ENCODE measurements at places on chromosomes 4 and X.
A peak's percentile ranks its signal among the peaks of the same experiment; 100 is the strongest.

DNA sequence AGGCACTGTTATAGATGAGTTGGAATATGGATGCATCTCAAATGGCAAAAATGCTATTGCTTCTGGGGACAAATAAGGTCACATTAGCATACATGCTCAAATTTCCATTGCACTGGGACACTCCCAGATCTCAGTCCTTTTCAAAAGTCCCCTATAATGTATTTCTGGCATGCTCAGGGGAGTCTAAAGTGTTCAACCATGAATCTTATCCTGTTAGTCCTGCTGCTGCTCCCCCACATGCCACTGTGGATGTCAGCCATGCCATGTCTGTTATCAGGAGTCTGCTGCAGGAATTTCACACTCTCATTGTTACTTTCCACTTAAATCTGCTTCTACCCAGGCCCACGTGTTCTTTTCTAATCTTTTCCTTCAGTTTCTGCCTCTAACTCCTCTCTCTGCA, 1000.6 kb downstream of the CCSER1 start:
- no peak for DNase-seq

DNA sequence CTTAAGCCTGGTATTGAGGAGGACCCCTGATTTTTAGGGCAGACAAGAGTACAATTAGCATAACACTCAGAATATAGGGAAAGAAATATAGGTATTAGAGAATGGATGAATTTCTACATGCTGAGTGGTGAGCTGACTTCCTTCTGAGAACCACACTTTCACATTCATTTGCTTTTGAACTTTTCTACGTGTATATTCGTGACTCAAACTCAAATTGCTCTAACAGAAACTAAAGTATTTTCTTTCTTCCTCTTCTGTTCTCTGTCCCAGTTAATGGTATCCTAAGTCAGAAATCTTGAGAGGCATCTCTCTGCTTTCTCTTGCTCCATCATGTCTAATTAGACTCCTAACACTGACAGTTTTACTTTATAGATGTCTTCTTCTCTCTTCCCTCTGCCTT, 103.2 kb upstream of the CITED1 start:
- no peak for DNase-seq

DNA sequence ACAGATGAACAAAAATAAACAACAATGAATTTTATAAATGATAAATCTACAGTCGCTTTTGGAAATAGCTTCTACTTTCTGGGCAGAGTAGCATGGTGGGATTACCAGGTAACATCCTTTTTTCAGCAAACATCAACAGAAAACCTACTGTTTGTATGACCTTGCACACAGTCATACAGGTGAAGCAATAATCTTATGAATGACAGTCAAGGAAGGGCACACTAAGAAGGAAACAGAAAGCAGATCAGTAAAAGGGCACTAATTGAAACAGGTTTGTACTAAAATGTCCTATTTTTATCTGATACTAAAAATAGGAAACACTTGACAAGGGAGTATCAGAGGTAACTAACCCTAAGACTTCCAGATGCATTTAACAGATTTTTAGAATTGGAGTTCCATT, 108.9 kb downstream of the DLG3 start:
- DNase-seq, result no peak

DNA sequence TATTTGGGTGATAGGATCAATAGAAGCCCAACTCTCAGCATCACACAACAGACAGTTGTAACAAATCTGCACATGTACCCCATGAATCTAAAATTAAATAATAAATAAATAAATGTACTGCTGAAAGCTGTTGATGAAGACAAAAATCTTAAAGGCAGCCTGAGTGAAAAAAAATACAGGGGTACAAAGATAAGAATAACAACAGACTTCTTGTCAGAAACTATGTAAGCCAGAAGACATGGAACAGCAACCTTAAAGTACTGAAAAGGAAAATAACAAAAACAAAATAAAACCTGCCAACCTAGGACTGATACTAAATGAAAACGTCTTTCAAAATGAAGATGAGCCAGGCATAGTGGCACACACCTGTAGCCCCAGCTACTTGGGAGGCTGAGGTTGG, 25.0 kb upstream of the PDLIM5 start:
- no peak for DNase-seq

GRCh38 chrX:101973066-101973465, 41.2 kb upstream of the ZMAT1 start:
- DNase-seq, result no peak

DNA sequence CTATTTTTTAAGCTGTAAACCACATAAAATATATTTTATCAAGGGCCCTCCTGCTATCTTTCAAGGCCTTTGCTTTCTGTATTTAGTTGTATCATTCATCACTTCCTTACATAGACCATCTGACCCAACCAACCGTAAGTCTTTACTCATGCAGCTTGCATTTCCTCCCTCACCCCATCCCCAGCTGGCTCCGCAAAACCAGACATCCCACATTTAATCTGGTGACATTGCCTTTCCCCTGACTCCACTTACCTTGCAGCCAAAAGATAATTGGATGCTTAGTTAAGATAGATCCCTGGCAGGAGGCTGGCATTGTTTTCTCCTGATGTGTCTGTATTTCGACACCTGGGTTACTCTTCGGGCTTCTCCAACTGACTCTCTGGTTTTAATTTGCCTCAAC, 183.7 kb upstream of the LDB2 start:
- no peak for DNase-seq

DNA sequence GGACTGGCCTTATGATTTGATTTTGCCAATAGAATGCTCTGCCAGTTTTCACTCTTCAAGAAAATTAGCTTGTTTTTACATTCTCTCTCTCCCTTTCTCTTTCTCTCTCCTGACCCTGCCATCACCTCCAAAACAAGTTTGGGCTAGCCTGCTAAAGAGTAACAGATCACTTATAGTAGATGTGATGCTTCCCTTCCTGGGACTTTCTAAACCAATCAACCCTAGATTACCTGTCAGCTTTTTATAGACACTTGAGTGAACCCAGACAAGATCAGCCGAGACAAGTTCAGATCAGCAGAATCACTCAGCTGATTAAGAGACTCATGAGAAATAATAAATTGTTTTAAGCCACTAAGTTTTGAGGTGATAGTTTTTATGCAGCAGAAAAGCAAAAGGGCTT, 521.2 kb downstream of the ANKRD50 start:
- no peak for DNase-seq

GRCh38 chr4:79182209-79182608, 143.7 kb downstream of the NAA11 start:
- no peak for DNase-seq

DNA sequence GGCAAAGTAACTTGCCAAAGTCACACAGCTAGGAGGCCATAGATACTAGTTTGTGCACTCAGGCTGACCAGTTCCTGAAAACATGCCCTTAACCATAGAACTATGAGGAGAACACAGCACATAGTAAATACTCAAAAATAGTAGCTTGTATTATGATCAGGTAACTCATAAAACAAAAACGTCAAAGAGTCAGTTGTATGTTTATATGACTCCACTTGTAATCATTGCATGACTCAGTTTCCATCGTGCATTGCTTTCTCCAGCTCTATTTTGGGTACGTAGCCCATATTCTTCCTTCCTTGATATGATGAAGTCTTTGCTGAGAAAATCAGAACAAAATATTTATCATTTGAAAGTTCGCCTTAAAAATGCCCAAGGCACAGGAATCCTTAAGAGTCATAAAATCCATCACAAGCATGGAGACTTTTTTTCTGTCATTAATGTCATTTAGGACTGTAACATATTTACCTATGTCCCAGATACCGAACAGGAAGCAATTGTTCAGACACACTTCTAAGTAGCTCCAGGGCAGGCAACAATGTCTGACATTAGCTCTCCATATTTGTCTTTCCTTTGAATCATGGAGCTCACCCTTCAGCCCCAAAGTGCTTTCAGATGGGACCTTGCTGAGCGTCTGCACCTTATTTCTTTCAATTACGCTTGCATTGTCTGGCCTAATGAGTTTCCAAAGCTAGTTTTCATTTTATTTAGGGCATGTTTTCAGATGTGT, 11.2 kb upstream of the MID1 start:
- DNase-seq, result no peak

DNA sequence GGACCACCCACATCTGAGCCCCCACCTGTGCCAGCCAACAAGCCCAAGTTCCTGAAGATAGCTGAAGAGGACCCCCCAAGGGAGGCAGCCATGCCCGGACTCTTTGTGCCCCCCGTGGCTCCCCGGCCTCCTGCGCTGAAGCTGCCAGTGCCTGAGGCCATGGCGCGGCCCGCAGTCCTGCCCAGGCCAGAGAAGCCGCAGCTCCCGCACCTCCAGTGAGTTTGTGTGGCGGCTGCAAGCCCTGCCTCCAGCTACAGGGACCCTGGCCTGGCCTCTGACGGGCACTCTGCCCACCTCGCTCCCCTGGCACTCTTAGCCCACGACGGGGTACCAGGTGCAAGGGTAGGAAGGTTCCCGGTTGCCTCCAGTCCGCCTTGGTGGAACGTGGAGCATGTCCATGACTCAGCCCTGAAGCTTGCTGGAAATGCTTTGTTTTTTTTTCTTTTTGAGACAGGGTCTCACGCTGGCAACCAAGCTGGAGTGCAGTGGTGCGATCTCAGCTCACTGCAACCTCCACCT, 13.7 kb upstream of the ADD1 start:
- DNase-seq, result peak; percentile 13

- no peak for DNase-seq
Measured at GRCh38 chr4:121771869-121772268, 6.9 kb upstream of the SMIM43 start.

GRCh38 chr4:85632981-85633380, 158.0 kb downstream of the ARHGAP24 start:
- DNase-seq, result no peak

GRCh38 chr4:148275266-148275665, 166.9 kb downstream of the NR3C2 start:
- no peak for DNase-seq

DNA sequence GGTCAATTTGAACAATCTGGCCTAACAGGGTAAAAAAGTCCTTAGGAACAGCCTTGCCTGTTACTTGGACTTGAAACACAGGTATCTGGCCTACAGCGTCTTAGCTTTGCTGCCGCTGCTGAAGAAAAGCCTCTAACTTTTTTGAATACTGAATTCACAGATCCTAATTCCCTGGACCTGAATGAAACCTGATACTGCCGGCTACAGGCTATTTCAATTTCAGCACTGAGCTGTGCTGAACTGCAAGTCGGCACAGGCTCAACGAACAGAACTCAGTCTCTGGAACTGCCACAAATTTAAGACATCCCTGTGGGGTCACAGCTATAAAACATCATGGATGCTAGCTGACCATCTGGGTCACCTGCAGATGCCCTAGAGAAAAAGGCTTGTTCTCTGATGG, 7.2 kb downstream of the NR0B1 start:
- no peak for DNase-seq

DNA sequence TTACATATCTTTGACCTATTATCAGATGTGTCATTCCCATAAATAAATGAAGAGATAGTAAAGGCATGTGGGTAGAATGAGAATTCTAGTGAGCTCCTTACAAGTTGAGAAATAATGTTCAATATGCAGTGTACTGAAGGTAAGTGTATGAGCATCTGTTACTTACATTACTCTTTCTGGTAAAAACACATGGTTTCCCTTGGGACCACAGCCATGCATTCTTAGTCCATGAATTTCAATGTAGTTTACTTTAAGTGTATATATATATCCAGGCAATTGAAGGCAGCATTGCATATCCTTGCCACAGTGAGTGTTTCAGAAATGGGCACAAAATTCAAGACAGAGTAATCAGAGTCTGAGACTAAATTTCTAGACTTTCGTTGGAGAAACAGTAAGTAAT, 277.2 kb downstream of the CXXC4 start:
- DNase-seq, result no peak

- no peak for DNase-seq
Measured at GRCh38 chr4:166198516-166199310, 325.7 kb downstream of the TLL1 start.

- no peak for DNase-seq
Measured at GRCh38 chrX:50161127-50161526, 39.7 kb downstream of the AKAP4 start.

GRCh38 chr4:3376266-3376665, 65.5 kb upstream of the HGFAC start:
- DNase-seq, result no peak

GRCh38 chr4:101102114-101102742, 245.1 kb downstream of the PPP3CA start:
- DNase-seq, result no peak

- DNase-seq, result no peak
Measured at GRCh38 chr4:162457071-162457865, 293.5 kb upstream of the FSTL5 start.

GRCh38 chrX:131907488-131908314, 115.4 kb upstream of the STK26 start:
- DNase-seq, result no peak

- no peak for DNase-seq
Measured at GRCh38 chrX:114583646-114584374, at the start of gene HTR2C. Gene HTR2C, plus strand, starts transcription at chrX:114584086. Its CDS starts 142,851 bp downstream, at chrX:114726937.

- DNase-seq, result no peak
Measured at GRCh38 chr4:21954916-21955315, 6.3 kb upstream of the KCNIP4 start.

GRCh38 chr4:76088719-76089118, 14.2 kb downstream of the ART3 start:
- DNase-seq, result no peak

GRCh38 chrX:148049441-148049840, 68.3 kb downstream of the FMR1NB start:
- no peak for DNase-seq

DNA sequence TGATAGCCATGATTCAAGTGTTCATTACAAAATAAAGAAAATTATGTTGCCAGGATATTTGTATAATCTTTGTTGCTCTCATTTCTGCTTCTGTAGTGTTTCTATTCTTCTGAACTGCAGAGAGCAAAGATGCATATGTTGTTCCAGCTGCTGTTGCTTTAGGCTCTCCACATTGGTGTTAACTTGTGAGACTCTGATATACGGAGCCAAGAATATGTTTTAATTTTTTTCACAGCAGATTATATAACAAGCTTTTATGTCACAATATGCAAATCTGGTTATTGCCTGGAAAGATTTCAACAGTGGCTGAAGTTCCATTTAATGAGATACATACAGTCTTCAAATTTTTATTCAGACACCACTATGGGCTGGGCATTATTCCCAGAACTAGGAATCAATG, 655.0 kb downstream of the GRXCR1 start:
- no peak for DNase-seq

DNA sequence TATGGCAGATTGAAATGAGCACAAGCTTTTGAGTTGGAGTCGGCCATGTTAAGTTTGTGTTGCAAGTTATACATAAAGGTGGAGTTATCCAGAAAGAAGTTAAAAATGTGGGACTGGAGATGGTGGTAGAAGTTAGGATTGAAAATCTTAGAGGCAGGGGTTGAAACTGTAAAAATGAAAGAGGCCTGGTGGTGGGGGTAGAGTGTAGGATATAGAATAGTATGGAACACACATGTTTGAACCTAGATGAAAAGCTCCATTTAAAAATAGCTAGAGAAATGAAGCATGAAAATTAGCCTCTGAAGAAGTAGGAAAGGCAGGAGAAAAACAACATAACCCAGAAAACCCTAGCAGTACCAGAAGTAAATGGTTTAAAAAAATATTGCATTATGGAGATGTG, 131.8 kb upstream of the ENPEP start:
- DNase-seq, result no peak

GRCh38 chr4:183469285-183469684, 24.8 kb downstream of the CDKN2AIP start:
- DNase-seq, result no peak

- no peak for DNase-seq
Measured at GRCh38 chrX:9183481-9183880, 149.6 kb upstream of the FAM9B start.

- no peak for DNase-seq
Measured at GRCh38 chrX:134764202-134764785, 106.0 kb upstream of the PLAC1 start.

Measured in GM12892 (cell line).